ENCODE measurements at places on chromosomes 13 and 19. TPM values are rescaled to one million over a fixed set of nuclear protein-coding genes. Genes with fewer than 3 reads are reported as not detected.

GRCh38 chr19:34671972-34672371 lies 5.0 kb downstream of the SCGB2B2 start:
- no peak for DNase-seq

DNA sequence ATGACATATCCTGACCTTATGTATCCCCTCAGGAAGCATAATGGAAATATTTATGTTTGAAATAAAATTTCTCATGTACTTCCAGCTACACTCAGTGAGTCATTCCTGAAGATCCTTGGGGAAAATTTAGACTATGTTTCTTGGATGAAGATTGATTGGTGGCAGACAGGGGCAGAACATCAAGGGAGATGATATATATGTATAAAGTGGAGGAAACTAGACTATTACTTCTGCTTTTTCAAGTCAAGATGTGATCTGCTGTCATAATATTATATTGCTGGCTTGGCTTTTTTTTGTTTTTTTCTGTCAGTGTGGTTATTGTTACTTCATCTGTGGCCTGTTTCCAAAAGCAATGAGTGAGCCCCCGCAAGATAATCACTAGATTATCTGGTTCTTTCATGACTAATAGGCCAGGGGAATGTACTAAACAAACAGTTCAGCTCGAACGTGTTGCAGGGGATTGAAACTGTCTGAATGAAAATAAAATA lies 87.2 kb upstream of the TNFSF11 start:
- no peak for DNase-seq

- DNase-seq, result no peak
These were observed 16.2 kb upstream of the FOXO1 start for GRCh38 chr13:40682449-40683240.

DNA sequence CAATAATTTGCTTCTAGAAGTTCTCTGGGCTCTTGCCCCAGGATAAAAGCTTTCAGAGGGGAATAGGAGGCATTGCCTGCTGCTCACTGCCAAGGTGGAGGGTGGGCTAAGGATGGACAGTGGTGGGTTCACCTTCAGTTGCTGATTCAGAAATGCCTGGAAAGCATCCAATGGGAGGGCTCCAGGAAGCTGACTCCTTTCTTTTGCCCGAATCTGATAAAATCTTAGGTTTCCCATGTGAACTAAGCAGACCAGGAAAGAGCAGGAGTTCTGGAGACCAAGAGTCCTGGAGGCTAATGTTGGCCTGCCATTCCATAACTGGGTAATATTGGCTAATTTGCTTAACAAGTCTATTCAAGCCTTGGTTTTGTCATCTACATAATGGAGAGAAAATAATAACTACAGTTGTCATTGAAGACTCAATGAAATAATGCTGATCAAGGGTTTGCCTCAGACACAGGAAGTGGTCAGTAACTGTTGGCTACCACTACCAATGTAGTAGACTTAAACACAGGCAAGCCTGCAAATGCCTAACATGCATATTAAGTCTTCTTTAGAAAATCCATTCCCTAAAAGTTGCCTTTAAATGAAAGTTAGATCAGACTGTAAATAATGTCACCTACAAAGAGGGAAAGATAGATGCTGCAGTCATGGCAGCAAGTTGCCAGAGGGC lies 528.4 kb upstream of the NBEA start:
- DNase-seq, result no peak

GRCh38 chr19:15331419-15332310 lies 674 bp downstream of the BRD4 start:
- DNase-seq, result peak; percentile 59

- no peak for DNase-seq
These were observed 182.1 kb upstream of the TSHZ3 start for GRCh38 chr19:31531326-31531725.

DNA sequence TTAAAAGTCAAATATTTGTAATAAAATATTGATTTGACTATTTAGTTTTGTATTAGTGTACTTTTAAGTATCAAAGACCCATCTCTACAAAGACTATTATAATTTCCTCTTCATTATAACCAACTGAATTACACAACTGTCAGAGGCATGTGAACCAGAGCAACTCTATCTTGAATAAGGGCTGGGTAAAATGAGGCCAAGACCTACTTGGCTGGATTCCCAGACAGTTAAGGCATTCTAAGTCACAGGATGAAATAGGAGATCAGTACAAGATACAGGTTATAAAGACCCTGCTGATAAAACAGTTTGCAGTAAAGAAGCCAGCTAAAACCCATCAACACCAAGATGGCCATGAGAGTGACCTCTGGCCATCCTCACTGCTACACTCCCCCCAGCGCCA lies 36.2 kb upstream of the ATP12A start:
- DNase-seq, result no peak

GRCh38 chr19:55325172-55325571 lies at the start of gene TMEM150B:
TSS of gene TMEM150B (minus strand) at chr19:55325341. CDS start at chr19:55321036, 4,305 bp downstream.
- peak; percentile 67 for DNase-seq

DNA sequence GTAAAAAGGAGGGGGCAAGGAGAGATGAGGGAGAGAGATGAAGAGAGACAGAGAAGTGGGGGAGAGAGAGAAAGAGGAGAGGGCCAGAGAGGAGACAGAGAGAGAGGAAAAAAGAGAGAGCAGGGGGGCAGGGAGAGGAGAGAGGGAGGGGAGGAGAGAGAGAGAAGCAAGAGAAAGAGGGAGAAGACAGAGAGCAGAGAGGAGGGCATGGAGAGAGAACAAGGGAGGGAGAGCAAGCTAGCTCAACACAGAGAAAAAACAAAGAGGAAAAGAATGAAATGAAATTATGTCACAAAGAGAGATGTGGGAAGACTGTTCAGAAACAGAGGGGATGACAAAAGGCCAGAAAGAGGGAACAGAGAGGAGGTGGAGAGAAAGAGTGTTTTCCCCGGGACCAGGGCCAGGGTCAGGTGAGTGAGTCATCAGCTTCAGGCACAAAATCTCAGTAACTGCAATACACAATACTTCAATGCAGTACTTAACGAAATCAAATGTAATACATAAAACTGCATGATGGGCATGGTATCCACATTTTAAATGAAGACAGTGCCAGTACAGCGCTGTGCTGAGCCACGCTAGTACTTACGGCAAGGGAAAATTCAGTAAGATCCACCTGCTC lies 4.8 kb downstream of the KLK7 start:
- DNase-seq, result no peak

GRCh38 chr13:59823486-59823885 lies 340.2 kb downstream of the DIAPH3 start:
- DNase-seq, result no peak

DNA sequence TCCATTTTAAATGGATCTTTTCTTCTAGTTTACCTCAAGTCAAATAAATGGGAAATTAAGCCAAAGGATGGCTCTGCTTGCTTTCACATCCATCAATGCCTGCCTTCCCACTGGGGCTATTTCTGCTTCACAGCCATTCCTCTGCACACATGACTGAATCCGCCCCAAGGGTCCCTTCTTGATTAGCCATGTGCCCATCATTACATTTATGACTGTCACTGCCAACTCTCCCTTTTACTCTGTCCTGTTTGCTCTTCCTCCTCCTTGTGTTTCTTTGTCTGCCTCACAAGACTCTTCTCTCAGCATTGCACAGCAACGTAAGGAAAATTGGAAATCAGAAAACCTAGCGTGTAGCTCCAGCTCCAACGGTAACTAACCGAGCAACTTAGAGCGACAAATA lies 410.2 kb downstream of the TBC1D4 start:
- no peak for DNase-seq

DNA sequence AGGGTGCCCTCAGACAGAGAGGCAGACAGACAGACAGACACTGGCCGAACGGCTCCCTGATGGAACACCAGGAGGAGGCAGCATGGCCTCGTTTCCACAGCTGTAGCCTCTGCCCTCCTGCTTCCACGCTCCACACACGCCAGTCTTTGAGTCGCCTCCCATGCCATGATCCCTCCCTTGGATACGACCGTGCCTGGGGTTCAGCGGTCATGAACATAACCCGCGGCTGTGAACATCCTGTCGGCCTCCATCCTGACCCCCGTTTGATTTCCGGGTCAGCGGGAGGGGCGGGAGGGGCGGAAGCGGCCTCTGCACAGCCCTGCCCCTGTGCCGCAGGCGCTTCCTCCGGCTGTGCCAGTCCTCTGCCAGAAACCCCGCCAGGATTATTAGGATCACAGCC lies 23.4 kb downstream of the GP6 start:
- peak; percentile 60 for DNase-seq

- DNase-seq, result no peak
These were observed 1.7 kb downstream of the ZNF264 start for GRCh38 chr19:57192993-57193392.

Gene CDX2
- not detected for polyA plus RNA-seq

Gene TEX29
- 0.25 TPM for polyA plus RNA-seq

Gene WASF3
- polyA plus RNA-seq, result 5.9 TPM

Gene PGLYRP2
- polyA plus RNA-seq, result not detected

Gene ZNF579
- polyA plus RNA-seq, result 10.2 TPM

Gene ZNF221
- polyA plus RNA-seq, result 2.9 TPM

Gene CEACAM4
- 0.16 TPM for polyA plus RNA-seq

Gene PDE4A
- 5.5 TPM for polyA plus RNA-seq

Gene GRIK5
- 8.9 TPM for polyA plus RNA-seq

Gene BEST2
- not detected for polyA plus RNA-seq

Gene UNC13A
- polyA plus RNA-seq, result 0.05 TPM

Gene SLC10A2
- polyA plus RNA-seq, result not detected

Gene ZNF829
- 1.6 TPM for polyA plus RNA-seq

Data from right cardiac atrium (tissue), 5 donors.